ACHN (cell line): ENCODE measurements at places on chromosomes 4 and X.

- DNase-seq = no peak
Measured at GRCh38 chr4:163447481-163447880, 26.1 kb downstream of the TKTL2 start.

DNA sequence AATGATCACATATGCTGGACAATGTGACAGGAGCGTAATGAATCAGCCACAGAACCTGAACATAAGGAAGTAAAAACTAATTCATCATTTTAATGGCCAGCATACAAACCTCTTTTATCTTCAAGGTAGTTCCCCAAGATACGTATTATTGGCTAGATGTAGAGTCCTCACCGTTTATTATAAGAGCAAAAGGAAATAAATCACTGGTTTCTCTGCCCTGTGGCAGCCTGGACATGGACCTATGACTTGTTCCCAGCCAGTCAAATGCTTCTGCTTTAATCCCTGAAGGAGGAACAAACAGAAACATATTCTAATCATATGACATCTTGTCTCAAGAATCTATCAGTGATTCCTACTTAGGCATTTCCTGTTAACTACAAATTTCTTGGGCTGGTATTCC, 86.8 kb upstream of the FAM241A start:
- no peak for DNase-seq

DNA sequence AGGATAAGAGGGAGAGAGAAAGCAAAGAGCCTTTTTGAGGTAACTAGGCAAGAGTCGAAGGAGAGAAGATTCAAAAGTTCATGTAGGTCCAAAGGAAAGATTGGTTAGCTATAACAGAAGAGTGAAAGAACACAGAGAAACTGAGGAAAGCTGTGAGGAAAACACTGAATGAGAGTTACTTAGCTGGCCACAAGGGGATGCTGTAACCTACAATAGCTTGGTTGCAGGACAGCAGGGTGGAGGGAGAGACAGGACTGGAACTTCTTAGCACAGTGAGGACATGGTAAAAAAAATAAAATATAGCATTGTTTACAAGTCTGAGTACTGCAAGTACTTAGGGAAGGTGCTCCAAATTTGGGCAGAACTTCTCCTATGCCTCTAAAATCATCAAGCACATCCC, 48.3 kb downstream of the RAI2 start:
- peak; percentile 4 for DNase-seq

DNA sequence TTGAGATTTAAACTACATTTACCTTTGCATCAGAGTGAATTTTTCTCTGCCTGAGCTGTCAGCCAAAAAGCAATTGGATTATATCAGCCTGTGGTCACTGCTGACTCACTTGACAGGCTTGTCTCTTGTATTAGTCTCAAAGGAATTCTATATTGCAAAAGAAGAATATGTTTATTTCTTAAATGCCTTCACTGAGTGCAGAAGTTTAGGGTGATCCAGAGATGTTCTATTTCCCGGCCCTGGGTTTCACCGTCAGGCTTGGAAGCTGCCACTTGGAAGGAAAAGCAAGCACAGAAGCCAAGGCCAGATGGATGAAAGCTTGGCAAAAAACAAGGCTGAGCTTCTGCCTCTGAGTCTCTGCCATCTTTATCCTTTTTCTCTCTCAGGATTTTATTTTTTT, 80.9 kb downstream of the FAM114A1 start:
- DNase-seq = peak; percentile 63

DNA sequence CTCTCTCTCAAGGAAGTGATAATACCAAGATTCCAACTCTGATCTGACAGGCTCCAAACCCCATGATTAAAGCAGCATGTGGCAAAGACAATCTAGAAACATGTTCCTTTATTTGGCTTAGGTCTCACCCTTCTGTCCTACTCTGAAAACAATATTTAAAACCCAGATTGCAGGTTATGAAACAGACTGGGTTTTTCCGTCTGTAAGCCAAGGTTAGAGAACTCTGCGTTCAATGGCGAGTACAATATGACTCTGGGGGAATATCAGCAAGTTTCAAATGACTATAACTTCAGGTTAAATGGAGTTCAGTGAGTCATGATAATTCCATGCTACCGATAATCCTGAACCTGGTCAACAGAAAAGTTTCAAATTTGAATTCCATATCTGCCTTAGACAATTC, 50.8 kb downstream of the ANAPC10 start:
- no peak for DNase-seq

DNA sequence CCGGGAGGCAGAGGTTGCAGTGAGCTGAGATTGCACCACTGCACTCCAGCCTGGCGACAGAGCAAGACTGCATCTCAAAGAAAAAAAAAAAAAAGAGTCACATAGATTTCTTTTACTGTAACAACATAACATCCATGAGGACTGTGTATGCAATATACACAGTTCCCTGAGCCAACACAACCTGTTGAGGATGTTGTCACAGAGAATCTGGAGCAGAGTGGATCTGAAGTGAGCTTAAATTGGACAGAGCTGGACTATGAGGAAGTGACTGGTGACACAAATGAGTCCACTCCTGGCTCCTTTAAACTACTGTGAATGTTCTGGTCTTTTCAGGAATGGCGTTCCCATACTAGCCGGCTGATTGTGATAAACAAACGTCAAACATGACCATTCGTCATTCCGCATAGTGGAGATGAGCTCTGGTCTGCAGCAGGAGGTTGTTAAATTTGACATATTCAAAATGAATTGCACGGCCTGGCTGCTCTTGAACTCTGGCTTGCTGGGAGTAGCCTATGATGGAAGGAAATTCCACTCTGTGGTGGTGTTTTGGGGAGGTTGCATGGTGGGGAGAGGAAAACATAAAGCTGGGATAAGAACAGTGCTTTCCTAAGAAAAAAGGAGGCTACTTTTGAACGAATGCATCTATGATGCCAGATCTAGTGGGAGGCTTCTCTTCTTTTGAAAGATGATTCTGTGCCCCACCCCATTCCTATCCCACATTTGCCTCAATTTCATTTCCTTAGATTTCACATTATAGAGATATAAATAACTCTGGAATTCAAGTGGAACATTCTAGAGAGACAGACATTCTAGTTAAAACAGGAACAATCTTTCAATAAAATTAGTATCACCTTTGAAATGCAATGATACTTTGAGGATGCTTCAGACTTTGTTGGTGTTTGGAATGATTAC, 149.5 kb downstream of the SHROOM3 start:
- no peak for DNase-seq

DNA sequence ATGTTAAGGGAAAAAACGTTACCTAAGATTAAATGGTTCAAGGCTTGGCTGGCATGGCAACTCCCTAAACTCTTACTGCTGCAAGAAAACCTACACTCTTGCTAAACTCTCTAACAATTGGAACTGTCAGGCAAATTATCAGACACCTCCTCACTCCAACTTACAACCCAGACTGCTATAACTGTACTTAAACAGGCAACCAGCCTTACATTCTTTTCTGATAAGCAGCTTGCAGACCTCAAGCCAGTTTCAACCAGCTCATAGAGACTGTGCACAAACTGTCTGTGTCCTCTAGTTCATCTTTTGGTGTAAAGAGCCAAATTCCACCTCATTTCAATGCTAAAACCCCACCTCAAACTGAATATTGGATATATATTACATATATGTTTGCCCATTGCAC, 504.9 kb downstream of the UBE2NL start:
- DNase-seq = no peak

GRCh38 chr4:8773124-8773931, 98.3 kb downstream of the HMX1 start:
- DNase-seq = no peak

GRCh38 chr4:97866821-97867556, 276.3 kb downstream of the STPG2 start:
- DNase-seq = peak; percentile 19

- DNase-seq = no peak
Measured at GRCh38 chr4:3010998-3011397, 47.6 kb downstream of the GRK4 start.

DNA sequence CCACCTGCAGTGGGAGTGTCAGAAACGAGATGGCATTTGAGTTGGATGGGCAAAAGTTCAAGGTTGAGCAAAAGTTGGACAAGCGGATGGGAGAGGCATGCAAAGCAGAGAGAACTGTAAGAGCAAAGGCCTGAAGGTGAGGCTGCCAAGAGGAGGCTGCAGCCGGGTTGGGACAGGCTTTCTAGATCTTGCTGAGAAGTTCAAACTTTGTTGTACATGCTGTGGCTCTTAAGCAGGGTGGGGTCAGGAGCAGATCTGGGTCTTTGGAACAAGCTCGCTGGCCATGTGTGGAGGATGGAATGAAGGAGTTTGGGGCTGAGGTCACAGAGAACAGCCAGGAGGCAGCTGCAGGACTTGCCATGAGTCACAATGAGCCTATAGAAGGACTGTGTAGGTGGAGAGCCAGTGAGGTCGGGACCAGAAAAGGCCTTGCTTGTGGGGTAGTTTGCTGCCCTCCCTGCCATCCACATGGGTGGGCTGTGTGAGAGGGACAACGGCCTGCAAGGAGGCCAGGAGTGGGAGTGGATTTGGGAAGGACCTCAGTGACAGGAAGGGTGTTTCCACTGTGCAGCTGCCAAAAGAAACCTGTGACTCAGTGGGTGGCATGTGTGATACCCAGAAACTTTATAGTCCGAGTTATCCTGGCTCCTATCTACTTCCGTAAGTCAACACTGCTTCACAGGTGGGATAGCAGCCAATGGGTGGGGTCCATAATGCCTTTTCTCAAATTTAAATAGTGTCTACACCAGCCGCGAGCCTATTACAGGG, 210.4 kb downstream of the MID1IP1 start:
- DNase-seq = no peak

- peak; percentile 30 for DNase-seq
Measured at GRCh38 chr4:140652601-140653000, 83.8 kb upstream of the UCP1 start.

DNA sequence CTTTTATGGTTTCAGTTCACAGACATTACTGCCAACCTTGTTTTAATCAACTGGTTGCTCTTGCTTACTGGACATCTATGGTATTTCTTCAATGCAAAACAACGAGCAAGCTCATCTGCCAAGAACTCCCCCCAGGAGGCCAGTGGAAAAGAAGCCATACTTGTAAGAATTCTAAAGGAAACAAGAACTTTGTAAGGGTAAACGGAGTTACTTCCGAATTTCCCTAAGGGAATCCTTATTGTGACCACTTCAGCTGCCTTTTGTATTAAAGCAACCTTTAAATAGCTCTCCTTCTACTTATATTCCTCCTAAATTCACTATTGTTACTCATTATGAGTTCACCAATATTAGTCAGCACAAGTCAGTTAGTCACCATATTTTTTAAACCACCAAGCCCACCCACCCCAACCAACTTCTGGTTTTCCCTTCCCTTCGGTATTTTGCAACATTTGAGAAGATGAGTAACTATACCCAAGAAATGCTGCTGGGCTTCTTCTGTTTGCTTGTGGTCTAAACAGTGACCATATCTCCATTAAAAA, 602.8 kb upstream of the DIPK2B start:
- DNase-seq = peak; percentile 74

GRCh38 chrX:69146739-69147138, 18.5 kb downstream of the PJA1 start:
- no peak for DNase-seq

GRCh38 chr4:39255266-39255665, 72.9 kb downstream of the WDR19 start:
- peak; percentile 23 for DNase-seq

DNA sequence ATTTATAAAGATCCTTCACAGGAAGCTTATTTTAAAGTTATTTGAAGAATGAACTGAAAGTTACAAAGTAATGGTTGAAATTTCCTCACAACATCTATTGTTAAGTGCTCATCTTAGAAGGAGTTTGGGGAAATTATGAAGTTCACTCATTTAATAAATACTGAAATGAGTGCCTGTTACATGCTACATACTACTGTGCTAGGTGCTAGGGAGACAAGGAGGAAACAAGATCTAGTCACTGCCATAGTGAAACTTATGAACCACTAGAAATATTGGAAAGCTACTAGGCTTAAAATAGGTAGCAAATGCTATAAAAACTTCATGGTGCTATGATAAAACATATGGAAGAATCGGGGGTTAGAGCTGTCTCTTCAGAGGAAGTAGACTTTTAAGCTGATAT, 97.1 kb downstream of the JADE1 start:
- DNase-seq = no peak

DNA sequence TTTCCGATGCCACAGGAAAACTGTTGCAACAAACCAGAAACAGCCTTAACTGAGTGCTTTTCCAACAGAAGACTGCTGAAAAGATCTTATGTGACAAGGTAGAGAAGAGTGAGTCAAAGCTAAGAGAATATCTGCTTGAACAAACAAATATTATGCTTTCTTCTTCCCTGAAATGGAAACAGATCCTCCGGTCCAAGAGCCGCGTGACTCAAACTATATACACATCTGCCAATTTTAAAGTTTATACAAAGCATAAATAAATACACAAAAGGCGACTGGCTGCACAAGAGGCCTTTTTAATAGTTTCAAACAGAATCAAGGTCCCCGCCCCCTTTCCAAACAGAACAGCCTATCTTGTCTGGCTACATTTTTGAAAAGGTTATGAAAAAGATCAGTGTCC, 329.7 kb upstream of the F9 start:
- no peak for DNase-seq

- DNase-seq = no peak
Measured at GRCh38 chr4:39548425-39549067, 21.3 kb upstream of the UGDH start.

DNA sequence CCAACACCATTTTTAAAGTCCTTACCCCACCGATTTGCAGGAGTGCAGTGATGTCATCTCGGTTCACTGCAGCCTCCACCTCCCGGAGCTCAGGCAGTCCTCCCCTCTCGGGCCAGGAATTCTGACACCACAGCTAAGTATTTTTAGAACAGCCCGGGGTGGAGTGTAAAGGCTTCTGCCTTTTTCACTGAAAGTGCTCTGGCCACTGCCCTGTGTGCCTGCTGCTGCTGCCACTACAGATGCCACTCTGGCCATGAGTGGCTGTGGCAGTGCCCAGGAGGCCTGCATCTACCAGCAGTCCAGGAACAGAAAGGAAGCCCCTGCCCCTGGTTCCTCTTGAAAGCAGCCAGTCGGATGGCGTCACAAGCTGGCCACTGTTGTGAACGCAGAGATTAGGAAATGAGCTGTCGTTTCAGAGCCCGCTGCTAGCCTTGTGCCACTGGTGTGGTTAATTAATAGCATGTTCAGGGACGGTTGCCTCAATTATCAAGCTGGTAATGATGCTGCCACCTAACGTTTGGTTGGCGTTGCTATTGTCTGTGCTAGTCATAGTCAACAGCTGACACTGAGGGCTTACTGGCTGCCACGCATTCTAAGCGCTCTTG, 23.6 kb upstream of the TBC1D14 start:
- peak; percentile 54 for DNase-seq

DNA sequence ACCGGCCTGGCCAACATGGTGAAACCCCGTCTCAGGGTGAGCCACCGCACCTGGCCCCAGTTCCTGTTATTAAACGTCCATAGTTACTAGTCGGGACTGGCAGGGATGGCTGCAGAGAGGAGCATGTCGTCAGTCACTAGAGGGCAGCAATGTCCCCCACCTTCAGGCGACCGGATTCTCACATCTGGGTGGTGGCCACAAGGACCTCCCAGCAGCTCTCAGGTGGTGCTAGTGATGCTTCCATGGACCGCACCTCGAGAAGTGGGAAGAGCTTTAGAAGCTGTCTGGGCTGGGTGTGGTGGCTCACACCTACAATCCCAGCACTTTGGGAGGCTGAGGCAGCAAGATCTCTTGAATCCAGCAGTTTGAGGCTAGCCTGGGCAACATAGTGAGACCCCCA, 13.3 kb upstream of the IL3RA start:
- DNase-seq = peak; percentile 20
